ENCODE measurements at places on chromosomes 6 and 20.

DNA sequence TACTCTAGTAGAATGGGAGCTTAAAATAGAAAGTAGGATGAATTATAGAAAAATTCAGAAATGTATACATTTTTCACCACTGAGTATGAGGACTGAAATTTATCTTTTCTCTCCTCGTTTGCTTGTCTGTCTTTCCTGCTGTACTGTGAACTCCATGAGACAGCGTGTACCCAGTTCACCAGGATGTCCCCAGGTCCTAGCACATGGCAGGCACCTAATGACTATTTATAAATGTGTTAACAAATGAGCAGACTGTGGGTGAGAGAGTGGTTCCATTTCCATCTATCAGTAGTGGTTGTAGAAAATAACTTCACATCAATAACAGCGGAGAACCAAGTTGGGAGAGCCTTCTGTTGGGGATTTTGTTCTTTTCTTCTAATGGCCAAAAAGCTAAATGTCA is 106.3 kb downstream of the NUS1 start:
- no peak for DNase-seq

DNA sequence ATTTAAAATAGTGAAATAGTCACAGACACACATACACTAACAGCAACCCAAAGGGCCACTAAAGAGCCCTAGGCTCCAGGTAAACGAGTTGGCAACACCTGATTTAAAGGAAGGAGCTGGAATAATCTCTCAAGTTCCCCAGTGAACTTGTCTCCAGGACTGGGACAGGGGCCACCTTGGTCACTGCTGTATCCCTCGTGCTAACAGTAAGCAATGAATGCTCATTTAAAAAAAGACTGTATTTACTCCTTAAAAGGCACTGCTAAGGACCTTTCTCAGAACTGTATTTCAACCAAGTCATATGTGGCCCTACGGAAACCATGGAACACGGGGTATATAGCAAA is 1.3 kb downstream of the DIDO1 start:
- no peak for DNase-seq

GRCh38 chr20:24129641-24130040 is 141.1 kb upstream of the GGTLC1 start:
- DNase-seq = no peak

DNA sequence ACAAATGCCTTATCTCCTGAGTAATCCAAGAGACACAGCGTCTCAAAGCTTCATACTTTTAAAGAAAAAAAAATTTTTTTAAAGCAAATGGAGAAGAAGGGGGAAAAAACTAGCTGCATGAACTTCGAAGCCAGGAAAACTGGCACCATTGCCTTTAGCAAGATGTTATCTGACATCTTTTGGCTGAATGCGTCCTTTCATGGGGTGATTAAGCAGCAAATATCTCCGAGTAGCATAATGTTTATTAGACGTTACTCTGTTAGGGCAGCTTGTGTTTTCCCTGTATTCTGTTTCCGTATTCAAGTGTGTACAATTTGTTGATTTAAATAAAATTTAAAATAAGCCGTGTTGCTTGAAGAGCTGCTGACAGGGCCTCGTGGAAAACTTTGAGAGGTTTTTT is 76.5 kb upstream of the TSHZ2 start:
- no peak for DNase-seq

DNA sequence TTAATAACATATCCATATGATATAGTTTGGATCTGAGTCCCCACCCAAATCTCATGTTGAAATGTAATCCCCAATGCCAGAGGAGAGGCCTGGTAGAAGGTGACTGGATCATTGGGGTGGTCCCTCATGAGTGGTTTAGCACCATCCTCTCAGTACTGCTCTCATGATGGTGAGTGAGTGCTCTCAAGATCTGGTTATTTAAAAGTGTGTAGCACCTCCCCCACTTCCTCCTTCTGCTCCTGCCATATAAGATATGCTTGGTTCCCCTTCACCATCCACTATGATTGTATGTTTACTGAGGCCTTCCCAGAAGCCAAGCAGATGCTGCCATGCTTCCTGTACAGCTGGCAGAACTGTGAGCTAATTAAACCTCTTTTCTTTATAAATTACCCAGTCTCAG is 22.9 kb downstream of the IRF4 start:
- DNase-seq = no peak
